ENCODE measurements at places on chromosomes 5 and 9.

- DNase-seq: no peak
Measured at GRCh38 chr9:134436379-134436762, 110.1 kb downstream of the RXRA start.

GRCh38 chr5:180799902-180800801, 2.5 kb downstream of the MGAT1 start:
- no peak for DNase-seq

GRCh38 chr9:78383130-78383529, 86.2 kb downstream of the PSAT1 start:
- DNase-seq: no peak

DNA sequence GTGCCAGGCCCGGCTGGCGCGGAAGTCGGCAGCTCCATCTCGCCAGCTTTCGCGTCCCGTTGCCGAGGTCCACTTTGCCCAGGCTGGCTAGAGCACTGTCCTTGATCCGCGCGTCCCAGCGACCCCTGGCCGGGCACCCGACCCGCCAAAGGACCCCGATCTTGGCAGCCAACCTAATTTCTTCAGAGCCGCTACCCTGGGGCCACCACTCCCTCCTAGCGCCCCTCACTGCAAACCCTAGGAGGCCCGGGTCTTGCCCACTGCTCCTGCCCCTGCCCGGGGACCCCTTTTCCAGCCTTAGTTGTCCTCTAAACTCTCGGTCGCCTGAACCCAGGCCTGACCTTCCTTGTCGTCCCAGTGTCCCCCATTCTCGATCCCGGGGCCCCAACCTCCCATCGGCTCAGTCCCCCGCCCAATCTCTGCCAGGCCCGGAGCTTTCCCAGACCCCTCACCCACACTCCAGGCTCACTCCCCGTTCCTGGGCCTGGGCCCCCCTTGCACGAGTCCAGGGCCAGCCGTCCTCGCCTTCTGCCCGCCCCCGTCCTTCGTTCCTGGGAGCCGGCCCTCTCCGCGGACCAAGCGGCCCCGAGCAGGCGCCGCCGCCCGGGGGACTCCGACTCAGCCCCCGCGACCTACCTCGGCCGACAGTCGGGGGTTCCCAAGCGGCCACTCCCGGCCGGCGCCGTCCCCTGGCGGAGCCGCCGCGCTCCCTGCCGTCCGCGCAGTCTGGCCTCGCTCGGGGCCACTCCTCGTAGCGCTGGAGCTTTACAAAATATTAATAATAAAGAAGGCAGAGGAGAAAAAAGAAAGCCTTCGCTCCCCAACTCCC, 701 bp upstream of the LMX1B start:
- DNase-seq: no peak

- DNase-seq: no peak
Measured at GRCh38 chr5:80745490-80745889, 90.7 kb upstream of the DHFR start.

DNA sequence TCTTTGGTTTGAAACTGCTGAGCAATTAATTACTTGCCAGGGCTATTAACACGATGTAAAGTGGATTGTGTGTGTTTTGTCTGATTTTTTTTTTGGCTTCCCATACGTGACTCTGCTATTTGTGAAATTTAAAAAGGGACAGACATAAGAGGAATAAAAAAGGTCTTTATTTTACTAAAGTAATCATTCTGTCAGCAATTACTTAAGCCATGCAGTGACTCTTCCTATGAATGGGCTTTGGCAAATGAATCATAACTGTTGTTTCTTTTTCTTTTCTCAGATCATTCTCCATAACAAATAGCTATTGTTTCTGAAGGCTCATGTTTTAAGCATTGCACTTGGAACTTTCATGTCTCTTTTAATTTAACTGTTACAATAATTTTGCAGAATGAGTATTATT, 461.3 kb upstream of the RORB start:
- no peak for DNase-seq

DNA sequence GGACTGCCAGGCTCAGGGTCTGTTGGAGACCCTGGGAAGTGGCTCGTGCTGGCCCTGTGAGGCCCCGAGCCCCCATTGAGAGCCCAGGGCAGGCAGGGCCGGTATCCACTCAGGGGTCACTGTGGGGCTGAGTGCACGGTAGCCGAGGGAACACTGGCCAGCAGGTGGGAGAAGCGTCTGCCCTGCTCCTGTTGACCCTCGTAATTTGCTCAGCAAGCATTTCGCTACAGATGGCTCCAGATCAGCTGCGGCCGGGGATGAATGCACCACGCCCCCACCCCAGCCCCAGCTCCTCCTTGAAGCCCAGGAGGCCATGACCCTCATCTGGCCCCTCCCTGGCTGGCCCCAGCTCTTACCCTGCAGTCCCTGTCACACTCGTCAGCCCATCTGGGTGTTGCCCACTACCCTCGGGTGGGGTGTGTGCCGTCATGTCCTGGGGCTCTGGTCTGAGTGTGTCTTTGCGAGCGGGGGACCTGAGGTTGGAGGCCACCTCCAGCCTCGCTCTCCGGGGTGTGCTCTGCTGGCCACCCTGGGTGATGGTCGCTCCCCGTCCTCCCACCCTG, 6.1 kb upstream of the NRARP start:
- DNase-seq: no peak

DNA sequence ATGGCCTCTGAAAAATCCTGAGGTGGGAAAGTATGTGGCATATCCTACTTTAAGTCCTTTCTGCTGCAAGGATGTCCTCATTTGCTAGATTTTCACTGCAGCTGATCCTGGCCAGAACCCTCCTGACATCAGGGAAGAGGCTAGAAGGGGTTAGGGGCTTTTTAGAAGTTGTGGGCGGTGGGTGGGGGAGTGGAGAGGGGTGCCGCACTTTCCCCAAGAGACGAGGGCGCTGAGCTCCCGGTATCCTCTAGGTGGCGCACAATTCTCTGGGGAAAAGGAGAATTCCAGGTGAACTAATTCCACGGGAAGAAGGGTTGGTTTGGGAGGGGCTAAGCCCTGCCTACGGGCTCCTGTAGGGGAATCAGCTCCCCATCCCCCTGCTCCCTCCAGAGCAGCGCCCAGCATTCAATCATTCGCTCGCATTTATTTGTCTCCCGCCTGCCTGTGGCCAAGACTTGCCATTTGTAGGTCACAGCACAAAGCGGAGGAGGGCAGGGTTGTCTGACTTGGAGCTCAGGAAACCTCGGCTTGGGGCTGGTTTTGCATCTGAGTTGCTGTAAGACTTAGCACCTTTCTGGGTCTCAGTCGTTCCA, 42.9 kb upstream of the HAND1 start:
- no peak for DNase-seq

DNA sequence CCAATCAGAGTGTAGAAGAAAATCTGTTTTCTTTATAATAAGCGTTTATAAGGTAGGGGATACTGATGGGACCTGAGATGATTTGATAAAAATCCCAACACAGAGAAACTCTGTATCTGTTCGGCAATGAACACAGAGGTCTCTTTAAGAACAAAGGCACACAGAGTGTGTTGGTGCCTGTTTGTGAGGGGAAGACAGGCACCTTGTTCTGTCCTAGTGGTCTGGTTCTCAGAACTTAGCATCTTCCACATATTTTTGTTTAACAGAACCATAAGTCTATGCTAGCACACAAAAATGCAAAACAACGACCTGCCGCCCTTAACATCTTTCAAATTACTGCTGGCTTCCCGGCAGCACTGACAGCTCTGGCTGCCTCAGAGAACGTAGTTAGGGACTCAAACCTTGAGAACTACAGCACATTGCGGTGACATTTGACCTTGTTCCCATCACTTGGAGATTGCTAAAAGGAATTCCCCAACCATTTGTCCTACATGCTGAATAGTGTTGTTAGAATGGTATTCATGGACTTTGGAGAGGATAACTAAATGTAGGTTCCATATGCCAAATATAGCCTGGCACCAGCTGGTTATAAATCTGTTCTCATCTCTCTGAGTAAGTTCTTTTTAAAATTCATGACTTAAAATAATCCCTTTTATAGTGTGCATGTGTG, 871.7 kb upstream of the TYRP1 start:
- DNase-seq: no peak

GRCh38 chr5:34736445-34737115, 80.5 kb downstream of the RAI14 start:
- no peak for DNase-seq

- no peak for DNase-seq
Measured at GRCh38 chr9:29640507-29640906, 2067.2 kb upstream of the C9orf72 start.

DNA sequence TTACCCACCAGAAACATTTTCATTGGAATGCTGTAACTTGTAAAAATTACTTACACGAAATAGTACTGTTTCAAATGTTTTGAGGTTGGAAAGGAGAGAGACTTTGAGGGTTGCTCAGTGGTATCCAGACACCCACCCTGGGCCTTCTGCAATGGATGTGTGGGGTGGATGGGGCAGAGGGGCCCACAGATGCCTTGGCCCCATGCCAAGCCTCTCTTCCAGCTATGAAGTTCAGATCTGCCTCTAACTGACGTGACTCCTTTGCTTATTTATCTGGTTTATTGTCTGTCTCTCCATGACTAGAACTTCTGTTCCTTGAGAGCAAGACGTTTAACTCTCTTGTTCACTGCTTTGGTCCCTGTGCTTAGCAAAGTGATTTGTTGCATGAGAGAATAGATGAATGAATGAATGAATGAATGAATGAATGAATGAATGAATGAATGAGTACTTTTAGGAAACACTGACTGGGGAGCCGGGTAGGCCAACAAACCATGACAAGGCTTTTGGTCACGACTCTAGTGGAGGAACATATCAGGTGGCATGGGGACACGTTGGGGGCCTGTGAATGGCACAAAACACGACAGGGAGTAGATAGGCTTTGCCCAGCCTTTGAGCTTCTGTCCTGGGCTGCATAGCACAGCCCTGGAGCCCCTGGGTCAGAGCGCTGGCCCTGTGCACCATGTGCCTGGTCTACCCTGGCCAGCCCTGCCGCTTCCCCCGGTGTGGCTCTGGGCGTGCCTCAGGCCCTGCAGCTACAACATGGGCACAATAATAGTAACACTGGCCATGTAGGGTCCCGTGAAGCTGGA, 31.8 kb downstream of the AK8 start:
- DNase-seq: no peak

DNA sequence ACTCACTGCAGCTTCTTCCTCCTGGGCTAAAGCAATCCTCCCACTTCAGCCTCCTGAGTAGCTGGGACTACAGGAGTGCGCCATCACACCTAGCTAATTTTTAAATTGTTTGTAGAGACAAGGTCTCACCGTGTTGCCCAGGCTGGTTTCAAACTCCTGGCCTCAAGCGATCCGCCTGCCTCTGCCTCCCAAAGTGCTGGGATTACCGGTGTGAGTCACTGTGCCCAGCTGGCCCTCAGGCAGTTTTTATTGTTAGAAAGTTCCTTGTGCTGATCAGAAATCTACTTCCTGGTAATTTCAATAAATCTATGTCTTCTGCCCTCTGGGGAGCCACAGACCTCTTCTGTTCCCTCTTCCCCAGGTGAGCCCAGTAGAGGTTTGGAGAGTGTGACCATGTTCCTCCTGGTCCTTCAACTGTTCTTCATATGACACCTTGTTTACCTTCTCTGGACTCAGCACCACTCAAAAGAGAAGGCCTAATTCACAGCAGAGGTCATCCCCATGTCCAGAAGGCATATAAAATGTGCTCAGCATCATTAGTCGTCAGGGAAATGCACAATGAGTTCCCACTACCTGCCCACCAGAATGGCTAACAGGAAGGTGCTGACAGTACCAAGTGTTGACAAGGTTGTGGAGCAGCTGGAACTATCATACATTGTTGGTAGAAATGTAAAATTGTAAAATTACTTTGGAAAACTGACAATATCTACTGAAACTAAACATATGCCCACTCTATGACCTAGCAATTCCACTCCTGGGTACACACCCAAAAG, 10.4 kb downstream of the TMOD1 start:
- DNase-seq: no peak

GRCh38 chr9:5435912-5436311, 1.8 kb downstream of the PLGRKT start:
- DNase-seq: no peak

GRCh38 chr5:17401470-17402288, 96.4 kb upstream of the TAF11L2 start:
- DNase-seq: no peak

DNA sequence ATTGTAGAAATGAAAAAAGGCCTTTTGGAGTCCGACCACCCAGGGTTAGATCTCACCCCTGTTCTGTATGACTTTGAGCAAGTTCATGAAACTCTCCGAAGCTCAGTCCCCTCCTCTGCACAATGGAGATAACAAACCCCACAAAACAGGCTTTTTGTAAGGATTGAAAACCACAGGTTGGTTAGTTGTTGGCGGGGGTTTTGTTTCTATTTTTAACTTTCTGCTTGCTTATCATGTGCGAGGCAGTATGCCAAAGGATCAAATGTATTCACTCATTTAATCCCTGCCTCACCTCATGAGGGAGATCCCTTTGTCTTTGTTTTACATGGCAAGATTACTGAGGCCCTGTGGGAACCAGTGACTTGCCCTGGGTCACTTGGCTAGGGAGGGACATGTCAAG, 539.1 kb downstream of the CDK5RAP2 start:
- no peak for DNase-seq

DNA sequence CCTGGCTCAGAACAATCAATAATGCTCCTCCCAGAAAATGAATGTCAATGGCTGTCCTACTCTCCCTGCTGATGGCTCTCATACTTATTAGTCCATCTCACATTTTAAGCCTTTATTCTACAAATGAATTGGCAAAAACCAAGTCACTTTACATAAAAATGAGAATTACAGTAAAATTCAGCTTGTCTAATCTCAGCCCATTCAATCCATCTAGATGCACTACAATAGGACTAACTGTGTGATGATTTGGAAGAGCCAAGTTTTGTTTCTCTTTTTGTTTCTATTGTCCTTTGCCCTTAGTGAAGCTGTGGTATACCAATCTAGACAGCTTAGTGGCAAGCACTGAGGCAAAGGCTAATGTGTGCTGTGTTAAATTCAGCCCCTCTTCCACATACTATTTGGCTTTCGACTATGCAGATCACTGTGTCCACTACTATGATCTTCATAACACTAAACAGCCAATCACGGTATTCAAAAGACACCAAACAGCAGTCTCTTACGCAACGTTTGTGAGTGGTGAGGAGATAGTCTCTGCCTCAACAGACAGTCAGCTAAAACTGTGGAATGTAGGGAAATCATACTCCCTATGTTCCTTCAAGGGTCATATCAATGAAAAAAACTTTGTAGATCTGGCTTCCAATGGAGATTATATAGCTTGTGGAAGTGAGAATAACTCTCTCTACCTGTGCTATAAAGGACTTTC, 140.8 kb upstream of the ZNF462 start:
- no peak for DNase-seq

GRCh38 chr5:11247224-11247623, 486.2 kb upstream of the DAP start:
- no peak for DNase-seq

GRCh38 chr5:119341452-119342349, 14.1 kb upstream of the TNFAIP8 start:
- no peak for DNase-seq

DNA sequence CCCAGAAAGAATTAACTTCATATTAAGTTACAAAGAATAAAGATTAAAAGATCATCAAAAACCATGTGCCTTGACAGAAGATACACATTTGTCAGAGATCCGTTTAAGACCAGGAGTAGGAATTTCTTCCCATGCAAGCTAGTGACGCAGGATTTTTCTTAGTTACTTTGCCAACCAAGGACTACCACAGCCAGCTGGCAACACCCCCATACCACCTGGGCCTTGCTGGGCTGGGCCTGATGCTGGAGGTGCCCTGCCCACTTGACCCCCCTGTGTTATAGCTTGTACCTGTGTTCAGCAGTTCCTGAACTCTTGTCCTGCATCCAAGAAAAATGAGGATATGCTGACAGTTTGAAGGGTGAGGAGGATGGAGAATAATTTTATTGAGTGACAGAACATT, 290.9 kb upstream of the SMC2 start:
- DNase-seq: no peak

GRCh38 chr5:164052536-164053093, 547.2 kb downstream of the MAT2B start:
- no peak for DNase-seq

Measured in stimulated activated CD4-positive, alpha-beta T cell treated with anti-CD3 and anti-CD28 coated beads, Interleukin-4, amount 100 ng/mL, for 1 hour (primary cell).